ENCODE measurements at places on chromosomes 3 and 15. TPM values are rescaled to one million over a fixed set of nuclear protein-coding genes. Genes with fewer than 3 reads are reported as not detected.

- no peaks in the 10 kb centered on the region for H3K36me3 ChIP-seq
- no peaks in the 10 kb centered on the region for H3K27me3 ChIP-seq
- no peak for DNase-seq
- H3K27ac ChIP-seq = no peak overlapping the region
- H3K4me1 ChIP-seq = no peaks in the 10 kb centered on the region
Observed at GRCh38 chr3:175601521-175601920, 742.4 kb downstream of the NAALADL2 start.

GRCh38 chr15:98609144-98609852 lies 39.0 kb upstream of the IGF1R start:
- H3K4me1 ChIP-seq = no peaks in the 10 kb centered on the region
- no peak overlapping the region for H3K4me3 ChIP-seq
- DNase-seq = no peak
- H3K27ac ChIP-seq = no peak overlapping the region

PIK3CB gene
- 37.4 TPM for total RNA-seq

GRCh38 chr3:113075588-113075987 lies 84.8 kb downstream of the GTPBP8 start:
- no peak for DNase-seq
- no peaks in the 10 kb centered on the region for H3K27me3 ChIP-seq
- no peaks in the 10 kb centered on the region for H3K36me3 ChIP-seq
- H3K4me1 ChIP-seq = peaks cover 5% of the 10 kb centered on the region
- no peak overlapping the region for H3K4me3 ChIP-seq
- no peak overlapping the region for H3K27ac ChIP-seq

SHF gene
- total RNA-seq = 7.1 TPM

GRCh38 chr3:170811515-170811914 lies 58.5 kb downstream of the RPL22L1 start:
- no peak overlapping the region for H3K27ac ChIP-seq
- H3K36me3 ChIP-seq = no peaks in the 10 kb centered on the region
- peaks cover 5% of the 10 kb centered on the region for H3K4me1 ChIP-seq
- no peaks in the 10 kb centered on the region for H3K27me3 ChIP-seq
- no peak overlapping the region for H3K4me3 ChIP-seq
- DNase-seq = no peak

DNA sequence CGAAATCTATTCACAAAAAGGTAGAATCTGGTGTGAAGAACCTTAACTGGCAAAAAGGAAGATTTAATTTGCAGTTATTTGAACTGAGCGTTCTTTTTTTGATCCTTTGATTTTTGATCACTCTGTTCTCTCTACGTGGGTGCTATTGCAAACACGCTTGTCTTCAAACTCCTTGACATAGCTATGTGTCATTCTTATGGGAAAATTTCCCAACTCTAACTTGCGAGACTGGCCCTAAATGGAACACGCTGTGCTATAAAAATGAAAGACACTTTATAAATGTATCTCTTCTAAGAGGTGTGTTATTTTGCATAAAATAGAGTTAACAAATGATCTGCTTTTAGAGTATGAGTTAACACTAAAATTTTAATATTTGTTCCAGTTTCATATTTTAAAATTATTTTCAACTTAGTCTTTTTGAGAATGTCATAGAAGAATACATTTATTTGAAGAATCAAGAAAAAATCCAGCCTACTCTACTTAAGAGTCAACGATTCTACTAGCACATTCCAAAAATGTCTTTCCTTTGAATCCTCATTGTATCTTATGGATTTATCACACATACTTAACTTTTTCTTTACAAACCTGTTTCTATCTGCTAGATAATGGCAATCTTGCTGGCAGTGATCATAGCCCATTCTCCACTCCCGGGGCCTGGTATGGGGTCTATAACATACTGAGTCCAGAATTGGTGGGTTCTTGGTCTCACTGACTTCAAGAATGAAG lies 610.0 kb upstream of the TBL1XR1 start:
- no peaks in the 10 kb centered on the region for H3K36me3 ChIP-seq
- H3K4me1 ChIP-seq = peaks cover 24% of the 10 kb centered on the region
- H3K4me3 ChIP-seq = no peak overlapping the region
- DNase-seq = no peak

BCL2A1 gene
- total RNA-seq = 91.1 TPM

LDHAL6B gene
- total RNA-seq = not detected

DNA sequence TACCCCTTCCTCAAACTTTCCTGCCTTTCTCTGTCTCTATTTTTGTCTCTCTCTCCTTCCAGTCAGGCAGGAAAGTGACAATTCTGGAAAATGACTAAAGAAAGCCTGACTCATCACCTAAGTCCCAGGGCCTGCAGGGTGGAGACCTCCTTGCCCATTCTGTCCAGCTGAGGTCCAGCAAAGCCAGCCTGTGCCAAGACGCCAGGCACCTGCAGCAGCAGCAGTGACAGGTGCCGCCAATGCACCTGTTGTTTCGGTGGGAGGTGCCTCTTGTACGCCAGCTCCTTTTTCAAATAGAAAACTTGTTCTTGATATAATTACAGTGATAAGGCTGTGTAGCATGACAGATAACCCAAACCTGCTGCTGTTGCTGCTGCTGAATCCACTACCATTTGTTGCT lies 501.3 kb downstream of the NTRK3 start:
- no peaks in the 10 kb centered on the region for H3K27me3 ChIP-seq
- no peaks in the 10 kb centered on the region for H3K36me3 ChIP-seq
- no peak overlapping the region for H3K27ac ChIP-seq
- no peak for DNase-seq
- H3K4me1 ChIP-seq = peaks cover 9% of the 10 kb centered on the region

- no peak overlapping the region for H3K27ac ChIP-seq
- DNase-seq = no peak
- H3K36me3 ChIP-seq = no peaks in the 10 kb centered on the region
- no peak overlapping the region for H3K4me3 ChIP-seq
Observed at GRCh38 chr15:73930371-73930770, 4.1 kb downstream of the LOXL1 start.

- H3K4me1 ChIP-seq = no peaks in the 10 kb centered on the region
- H3K36me3 ChIP-seq = no peaks in the 10 kb centered on the region
- H3K27ac ChIP-seq = no peak overlapping the region
- H3K27me3 ChIP-seq = no peaks in the 10 kb centered on the region
Observed at GRCh38 chr15:61444585-61444984, 215.5 kb upstream of the RORA start.

DZIP1L gene
- 8.1 TPM for total RNA-seq

DNA sequence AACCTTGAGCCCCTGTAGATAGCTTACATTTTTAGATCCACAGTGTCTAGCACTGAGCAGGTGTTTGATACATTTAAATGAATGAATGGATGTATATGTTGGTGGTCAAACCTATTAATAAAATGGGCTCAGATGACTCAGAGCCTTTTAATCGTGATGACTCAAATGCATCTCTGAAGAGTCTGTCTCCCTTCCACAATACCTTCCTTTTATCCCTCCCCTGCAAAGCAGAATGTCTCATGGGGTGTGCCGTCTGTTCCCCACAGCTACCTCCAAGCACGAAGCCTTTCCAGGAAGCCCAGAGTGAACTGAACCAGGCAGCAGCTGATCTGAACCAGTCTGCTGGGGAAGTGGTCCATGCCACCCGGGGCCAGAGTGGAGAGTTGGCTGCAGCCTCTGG lies 303.5 kb upstream of the TPM1 start:
- no peak overlapping the region for H3K4me3 ChIP-seq
- peaks cover 7% of the 10 kb centered on the region for H3K4me1 ChIP-seq
- H3K36me3 ChIP-seq = no peaks in the 10 kb centered on the region
- no peak overlapping the region for H3K27ac ChIP-seq
- H3K27me3 ChIP-seq = no peaks in the 10 kb centered on the region

WDR49 gene
- total RNA-seq = 1.2 TPM

DNA sequence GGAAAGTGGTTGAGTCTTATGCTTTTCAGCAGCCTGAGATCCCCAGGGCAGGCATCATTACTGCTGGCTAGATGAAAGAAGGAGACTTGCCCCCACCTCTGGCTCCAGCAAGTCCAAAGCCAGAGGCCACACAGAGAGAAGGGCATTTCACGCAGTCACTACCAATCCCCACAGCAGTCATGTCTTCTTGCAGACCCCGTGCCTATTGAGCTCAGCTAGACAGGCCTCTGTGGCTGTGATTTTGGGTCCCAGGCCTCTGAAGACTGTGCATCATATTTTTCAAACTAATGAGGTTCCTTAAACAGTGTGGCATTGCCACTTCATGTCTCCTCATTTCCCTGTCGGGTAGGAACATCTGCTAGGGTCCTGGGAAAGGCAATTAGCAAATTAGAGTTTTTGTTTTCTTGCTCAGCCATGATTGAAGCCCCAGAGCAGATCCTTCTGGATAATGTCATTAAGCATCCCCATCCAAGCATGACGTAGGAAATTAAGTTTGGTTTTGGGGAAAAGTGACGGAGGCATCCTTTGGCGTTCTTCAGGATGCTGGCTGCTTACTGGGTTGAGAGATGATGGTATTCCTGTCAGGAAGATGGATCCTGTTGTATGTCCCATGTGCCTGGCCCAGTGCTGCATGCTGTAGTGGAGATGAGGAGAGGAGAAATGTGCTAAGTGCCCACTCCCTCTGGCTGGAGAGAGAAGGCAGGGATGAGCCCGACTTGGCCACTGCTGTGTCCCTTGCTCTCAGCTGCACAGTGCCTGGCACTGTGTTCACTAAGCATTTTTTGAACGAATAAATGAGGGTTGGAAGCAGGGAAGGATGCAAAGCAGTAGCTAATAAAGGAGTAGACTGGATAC lies 7.0 kb downstream of the SPSB4 start:
- no peaks in the 10 kb centered on the region for H3K4me1 ChIP-seq
- no peaks in the 10 kb centered on the region for H3K27me3 ChIP-seq
- H3K27ac ChIP-seq = no peak overlapping the region
- DNase-seq = peak; percentile 43

- peaks cover 91% of the 10 kb centered on the region for H3K4me1 ChIP-seq
- H3K36me3 ChIP-seq = no peaks in the 10 kb centered on the region
Observed at GRCh38 chr15:45645026-45645980, 10.5 kb downstream of the SQOR start.

DNA sequence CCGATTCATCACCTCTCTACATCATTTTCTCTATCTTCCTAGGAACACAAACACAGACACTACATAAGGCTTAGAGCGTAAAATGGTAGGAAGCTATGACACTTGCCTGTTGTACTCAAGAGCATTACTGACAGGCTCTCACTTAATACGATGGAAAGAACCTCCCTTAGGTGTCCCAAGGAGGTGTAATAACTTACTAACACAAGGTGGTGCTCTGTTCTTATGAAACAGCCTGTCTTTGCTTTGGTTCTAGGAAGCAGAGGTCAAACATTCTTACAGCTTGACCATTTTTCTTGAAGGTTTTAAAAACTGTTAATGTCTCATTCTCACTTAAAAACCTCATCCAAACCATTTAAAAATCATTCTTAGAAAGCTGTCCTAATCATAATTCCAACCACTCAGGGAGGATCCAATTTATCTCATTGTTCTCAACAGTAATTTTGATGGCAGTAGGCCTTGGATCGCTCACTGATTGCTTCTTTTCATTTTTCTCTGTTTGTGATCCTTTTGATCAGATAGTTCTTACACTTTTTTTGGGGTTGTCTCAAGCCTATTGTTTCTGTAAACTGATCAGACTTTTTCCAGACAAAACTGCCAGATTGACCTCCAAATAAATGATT lies 317.8 kb upstream of the AGTR1 start:
- H3K4me3 ChIP-seq = no peak overlapping the region
- no peak for DNase-seq
- H3K4me1 ChIP-seq = no peaks in the 10 kb centered on the region
- H3K27me3 ChIP-seq = no peaks in the 10 kb centered on the region
- no peak overlapping the region for H3K27ac ChIP-seq
- H3K36me3 ChIP-seq = no peaks in the 10 kb centered on the region

DNA sequence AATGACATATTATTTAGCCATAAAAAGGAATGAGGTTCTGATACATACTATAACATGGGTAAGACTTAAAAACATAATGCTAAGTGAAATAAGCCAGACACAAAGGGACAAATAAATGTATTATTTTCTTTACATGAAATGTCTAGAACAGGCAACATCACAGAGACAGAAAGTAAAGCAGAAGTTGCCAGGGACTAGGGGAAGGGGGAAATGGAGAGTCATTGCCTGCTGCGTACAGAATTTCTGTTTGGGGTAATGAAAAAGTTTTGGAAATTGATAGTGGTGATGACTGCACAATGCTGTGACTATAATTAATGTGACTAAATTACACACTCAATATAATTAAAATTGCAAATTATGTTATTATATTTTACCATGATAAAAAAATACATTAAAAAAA lies 99.9 kb downstream of the ANO10 start:
- no peaks in the 10 kb centered on the region for H3K4me1 ChIP-seq
- no peak overlapping the region for H3K4me3 ChIP-seq
- H3K27ac ChIP-seq = no peak overlapping the region

TMEM45A gene
- total RNA-seq = 15.9 TPM

- peak; percentile 64 for DNase-seq
- H3K4me3 ChIP-seq = peak overlapping the region; percentile 48
- H3K27me3 ChIP-seq = no peaks in the 10 kb centered on the region
Observed at GRCh38 chr15:40366457-40367370, 8.7 kb downstream of the DISP2 start.

DNA sequence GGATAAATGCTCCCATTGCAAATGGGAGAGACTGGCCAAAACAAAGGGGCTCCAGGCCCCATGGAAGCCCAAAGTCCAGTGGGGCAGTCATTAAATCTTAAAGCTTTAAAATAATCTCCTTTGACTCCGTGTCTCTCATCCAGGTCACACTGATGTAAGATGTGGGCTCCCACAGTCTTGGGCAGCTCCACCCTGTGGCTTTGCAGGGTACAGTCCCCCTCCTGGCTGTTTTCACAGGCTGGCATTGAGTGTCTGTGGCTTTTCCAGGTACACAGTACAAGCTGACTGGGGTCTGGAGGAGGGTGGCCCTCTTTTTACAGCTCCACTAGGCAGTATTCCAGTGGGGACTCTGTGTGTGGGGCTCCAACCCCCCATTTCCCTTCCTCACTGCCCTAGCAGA lies 45.9 kb downstream of the NIPA2 start:
- H3K4me3 ChIP-seq = no peak overlapping the region
- no peaks in the 10 kb centered on the region for H3K27me3 ChIP-seq
- H3K27ac ChIP-seq = no peak overlapping the region
- H3K36me3 ChIP-seq = peaks cover 55% of the 10 kb centered on the region
- peak; percentile 3 for DNase-seq

GRCh38 chr15:65414841-65415621 lies 7.7 kb downstream of the IGDCC4 start:
- peak overlapping the region; percentile 24 for H3K27ac ChIP-seq
- DNase-seq = no peak
- no peak overlapping the region for H3K4me3 ChIP-seq
- peaks cover 20% of the 10 kb centered on the region for H3K27me3 ChIP-seq
- no peaks in the 10 kb centered on the region for H3K36me3 ChIP-seq

GRCh38 chr3:188497021-188497420 lies 343.1 kb downstream of the LPP start:
- H3K4me1 ChIP-seq = no peaks in the 10 kb centered on the region
- no peaks in the 10 kb centered on the region for H3K36me3 ChIP-seq
- no peaks in the 10 kb centered on the region for H3K27me3 ChIP-seq

ROBO1 gene
- total RNA-seq = 27.1 TPM
